CD8-positive, alpha-beta memory T cell (primary cell): ENCODE measurements at places on chromosomes 6 and 20. TPM values are rescaled to one million over a fixed set of nuclear protein-coding genes. Genes with fewer than 3 reads are reported as not detected.

The C6orf118 gene
- not detected for total RNA-seq

The RIPOR2 gene
- total RNA-seq = 54.4 TPM

The RHAG gene
- total RNA-seq = not detected

GRCh38 chr6:4017058-4017739 lies 61.7 kb downstream of the FAM217A start:
- H3K4me1 ChIP-seq = peaks cover 54% of the 10 kb centered on the region
- H3K27me3 ChIP-seq = no peaks in the 10 kb centered on the region

DNA sequence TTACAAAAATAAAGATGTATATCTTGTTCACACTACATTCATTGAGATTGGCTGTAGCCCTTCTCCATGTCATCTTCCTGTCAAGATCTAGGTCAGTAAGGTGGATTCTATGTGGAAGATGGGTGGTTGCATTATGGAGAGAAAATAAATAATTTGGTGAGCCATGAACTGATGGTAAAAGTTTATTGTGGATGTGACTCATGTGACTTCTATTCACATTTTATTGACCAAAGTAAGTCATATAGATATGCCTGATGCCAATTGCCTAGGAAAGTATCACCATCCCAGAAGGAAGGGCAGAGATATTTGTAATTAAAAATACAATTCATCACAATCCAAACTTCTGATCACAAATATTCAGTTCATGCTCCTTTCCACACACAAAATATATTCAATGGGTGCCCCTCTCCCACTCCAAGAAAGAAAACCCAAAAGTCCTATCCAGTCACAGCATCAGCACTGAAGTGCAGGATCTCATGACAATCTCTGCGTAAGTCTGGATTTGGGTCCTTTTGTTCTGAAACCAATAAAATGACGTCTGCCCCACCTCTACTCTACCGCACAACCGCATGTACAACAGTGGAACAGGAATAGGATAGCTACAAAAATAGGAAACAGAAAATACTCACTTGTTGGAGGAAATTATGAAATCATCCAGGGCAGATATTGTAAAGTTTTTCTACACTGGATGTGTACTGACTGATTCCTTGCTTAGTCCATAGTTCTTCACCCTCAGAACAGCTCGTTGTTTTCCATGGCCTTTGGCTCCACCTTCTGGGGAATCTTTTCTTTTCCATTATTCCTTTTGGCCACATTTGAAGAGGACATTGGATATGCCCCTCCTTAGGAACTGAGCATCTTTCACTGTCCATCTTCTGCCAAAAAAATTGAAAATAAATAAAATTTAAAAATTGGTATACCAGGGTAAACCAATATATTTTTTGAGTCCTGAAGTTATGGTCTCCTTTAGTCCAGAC lies 16.1 kb upstream of the SLC17A3 start:
- no peaks in the 10 kb centered on the region for H3K36me3 ChIP-seq
- H3K4me1 ChIP-seq = no peaks in the 10 kb centered on the region
- no peak for DNase-seq
- no peaks in the 10 kb centered on the region for H3K27me3 ChIP-seq
- H3K4me3 ChIP-seq = no peak overlapping the region

DNA sequence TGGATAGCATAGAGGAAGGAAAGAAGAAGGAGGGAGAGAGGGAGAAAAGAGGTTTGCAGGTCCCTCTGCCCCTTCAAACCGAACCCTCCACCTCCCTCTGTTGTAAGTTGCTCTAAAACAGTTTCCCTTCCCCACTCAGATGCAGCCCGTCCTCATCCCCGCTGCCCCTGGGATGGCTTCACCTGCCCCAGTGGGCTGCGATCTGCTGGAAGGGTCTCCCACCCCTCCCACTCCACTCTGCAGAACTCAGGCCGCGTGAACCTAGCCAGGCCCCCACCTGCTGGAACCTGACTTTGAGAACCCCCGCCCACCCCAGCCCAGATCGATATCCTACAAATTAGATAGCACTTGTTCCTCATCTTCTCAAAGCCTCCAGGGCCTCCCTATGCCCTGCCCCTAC lies 190.8 kb downstream of the DLL1 start:
- H3K4me3 ChIP-seq = no peak overlapping the region
- H3K4me1 ChIP-seq = no peaks in the 10 kb centered on the region
- no peak for DNase-seq
- H3K27ac ChIP-seq = no peak overlapping the region
- no peaks in the 10 kb centered on the region for H3K36me3 ChIP-seq

- no peak overlapping the region for H3K4me3 ChIP-seq
- H3K36me3 ChIP-seq = no peaks in the 10 kb centered on the region
- H3K27me3 ChIP-seq = no peaks in the 10 kb centered on the region
- H3K27ac ChIP-seq = no peak overlapping the region
Observed at GRCh38 chr6:71205336-71205956, 83.2 kb upstream of the OGFRL1 start.

- DNase-seq = no peak
- H3K27ac ChIP-seq = no peak overlapping the region
- H3K27me3 ChIP-seq = peaks cover under 1% of the 10 kb centered on the region
- no peaks in the 10 kb centered on the region for H3K36me3 ChIP-seq
- no peaks in the 10 kb centered on the region for H3K4me1 ChIP-seq
Observed at GRCh38 chr6:170243386-170243785, 47.5 kb downstream of the DLL1 start.
